CMK (cell line): ENCODE measurements at places on chromosomes 3 and 15.

DNA sequence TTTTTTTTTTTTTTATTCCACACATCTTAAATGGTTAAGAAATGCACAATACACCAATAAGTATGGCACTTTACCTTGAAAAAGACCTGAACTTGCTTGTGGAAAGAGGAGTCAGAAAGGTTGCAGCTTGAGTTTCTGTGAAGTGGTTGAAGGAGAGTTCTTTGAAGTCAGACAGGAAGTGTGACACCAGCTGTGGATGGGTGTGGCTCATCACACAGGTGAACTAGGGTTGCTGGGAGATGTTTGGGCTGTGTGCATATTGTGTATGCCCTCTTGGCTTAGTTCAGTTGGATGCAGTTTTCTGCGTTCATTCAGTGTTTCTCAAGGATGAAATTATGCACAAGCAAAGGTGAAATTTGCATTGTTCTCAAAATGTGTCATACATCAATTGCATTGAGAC, 6.3 kb downstream of the AEN start:
- DNase-seq = no peak

DNA sequence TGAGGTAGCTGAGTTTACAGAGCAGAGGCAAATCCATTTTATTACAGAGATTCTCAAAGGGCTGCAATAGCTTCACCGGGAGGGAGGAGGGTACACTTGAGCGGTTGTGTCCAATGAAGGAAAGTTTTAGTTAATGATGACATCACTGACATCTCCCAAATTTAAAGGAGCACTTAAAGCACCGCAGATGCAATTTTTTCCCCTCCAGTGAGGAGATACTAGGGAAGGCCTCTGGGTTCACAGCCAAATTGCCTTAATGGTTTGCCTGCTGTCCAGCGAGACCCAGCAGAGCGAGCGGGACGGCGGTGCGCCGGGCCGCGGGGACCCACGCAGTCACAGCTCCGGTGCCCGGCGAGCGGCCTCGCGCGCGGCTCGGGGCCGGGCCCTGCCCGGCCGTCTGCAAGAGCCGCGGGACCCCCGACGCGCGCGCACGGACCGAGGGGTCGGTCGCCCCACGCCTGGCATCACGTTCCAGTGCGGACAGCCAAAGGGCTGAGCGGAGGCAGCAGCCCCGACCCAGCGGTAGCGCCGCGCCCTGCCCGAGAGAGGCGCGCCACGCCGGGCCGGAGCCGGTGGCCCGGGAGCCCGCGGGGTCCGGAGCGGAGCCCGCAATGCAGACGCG, 160.5 kb upstream of the CHRNA7 start:
- DNase-seq = no peak

DNA sequence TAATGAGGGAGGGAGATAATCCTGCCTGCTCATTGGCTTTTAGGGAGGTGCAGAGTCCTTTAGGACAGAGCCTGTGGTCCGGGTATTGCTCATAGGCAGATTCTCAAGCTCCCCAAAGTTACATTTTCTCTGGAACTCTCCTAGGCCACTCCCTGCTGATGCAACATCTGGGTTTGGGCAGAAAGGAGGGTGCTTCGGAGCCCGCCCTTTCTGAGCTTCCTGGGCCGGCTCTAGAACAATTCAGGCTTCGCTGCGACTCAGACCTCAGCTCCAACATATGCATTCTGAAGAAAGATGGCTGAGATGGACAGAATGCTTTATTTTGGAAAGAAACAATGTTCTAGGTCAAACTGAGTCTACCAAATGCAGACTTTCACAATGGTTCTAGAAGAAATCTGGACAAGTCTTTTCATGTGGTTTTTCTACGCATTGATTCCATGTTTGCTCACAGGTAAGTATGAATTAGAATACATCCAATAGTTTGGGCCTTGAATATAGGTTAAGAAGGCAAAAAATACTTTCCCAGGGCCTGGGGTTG, at the start of gene IL20RB:
Gene IL20RB (plus strand): TSS at position 233 of the 538 bp plus-strand sequence. CDS start 131 bp downstream, at position 364.
- no peak for DNase-seq

DNA sequence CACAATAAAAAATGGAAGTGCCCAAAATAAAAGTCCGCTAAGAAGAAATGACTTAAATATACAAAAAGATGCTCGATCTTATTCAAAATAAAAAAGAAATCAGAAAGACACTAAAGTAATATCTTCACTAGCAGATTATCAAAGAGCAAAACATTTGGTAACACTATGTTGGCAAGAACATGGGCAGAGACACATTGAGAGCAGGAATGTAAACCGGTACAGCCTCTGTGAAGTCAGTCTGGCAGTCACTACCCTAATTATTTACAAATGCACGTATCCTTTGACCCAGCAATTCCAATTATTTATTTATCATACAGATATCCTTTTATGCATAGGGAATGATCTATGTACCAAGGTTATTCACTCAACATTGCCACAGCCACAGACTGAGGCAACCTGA, 34.5 kb downstream of the TBL1XR1 start:
- no peak for DNase-seq

- peak; percentile 22 for DNase-seq
These were observed 199.5 kb upstream of the LMCD1 start for GRCh38 chr3:8301977-8302735.

DNA sequence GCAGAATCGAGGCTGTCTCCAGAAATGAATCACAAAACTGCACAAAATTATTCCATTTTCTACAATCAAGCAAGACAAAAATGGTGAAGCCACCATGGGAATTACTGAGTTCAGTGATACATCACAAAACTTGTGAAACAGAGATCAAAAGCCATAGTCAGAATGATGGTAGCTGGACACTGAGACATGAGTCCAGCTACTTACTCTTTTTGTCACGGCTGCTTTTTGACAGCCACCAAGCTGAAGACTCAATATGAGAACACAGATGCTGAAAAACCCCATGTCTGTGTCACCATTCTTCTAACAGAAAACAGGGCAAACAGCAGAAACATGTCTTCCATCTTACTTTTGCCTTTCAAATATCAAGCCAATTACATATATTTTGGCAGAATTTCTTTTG, 237.6 kb downstream of the LPP start:
- DNase-seq = no peak

DNA sequence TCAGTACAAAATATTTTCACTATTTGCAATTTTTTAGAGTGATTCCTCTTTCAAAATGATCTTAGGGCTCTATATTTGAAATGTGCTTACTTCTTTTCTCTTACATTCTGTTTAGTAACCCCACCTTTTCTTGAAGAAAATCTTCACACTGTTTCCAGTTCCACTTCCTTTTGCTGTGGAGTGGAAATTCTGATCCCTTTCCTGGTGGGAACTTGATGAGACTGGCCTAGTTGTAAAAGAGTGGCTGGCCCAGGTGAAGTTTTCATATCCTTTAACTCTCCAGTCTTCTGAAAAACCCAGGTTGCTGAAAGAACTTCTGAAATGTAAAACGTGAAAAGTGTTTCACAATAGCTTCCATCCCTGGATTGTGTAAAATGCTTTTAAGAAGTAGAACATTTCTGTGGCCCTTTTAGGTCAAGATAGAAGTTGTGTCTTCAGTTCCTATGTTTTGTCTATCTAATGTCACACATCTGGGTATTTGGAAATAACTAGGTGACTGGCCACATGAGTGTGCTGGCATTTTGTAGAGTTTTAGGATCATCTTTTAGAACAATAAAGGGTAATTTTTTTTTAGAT, 84.8 kb upstream of the LRIG1 start:
- DNase-seq = no peak

GRCh38 chr3:172679599-172679998, 31.3 kb downstream of the NCEH1 start:
- no peak for DNase-seq

DNA sequence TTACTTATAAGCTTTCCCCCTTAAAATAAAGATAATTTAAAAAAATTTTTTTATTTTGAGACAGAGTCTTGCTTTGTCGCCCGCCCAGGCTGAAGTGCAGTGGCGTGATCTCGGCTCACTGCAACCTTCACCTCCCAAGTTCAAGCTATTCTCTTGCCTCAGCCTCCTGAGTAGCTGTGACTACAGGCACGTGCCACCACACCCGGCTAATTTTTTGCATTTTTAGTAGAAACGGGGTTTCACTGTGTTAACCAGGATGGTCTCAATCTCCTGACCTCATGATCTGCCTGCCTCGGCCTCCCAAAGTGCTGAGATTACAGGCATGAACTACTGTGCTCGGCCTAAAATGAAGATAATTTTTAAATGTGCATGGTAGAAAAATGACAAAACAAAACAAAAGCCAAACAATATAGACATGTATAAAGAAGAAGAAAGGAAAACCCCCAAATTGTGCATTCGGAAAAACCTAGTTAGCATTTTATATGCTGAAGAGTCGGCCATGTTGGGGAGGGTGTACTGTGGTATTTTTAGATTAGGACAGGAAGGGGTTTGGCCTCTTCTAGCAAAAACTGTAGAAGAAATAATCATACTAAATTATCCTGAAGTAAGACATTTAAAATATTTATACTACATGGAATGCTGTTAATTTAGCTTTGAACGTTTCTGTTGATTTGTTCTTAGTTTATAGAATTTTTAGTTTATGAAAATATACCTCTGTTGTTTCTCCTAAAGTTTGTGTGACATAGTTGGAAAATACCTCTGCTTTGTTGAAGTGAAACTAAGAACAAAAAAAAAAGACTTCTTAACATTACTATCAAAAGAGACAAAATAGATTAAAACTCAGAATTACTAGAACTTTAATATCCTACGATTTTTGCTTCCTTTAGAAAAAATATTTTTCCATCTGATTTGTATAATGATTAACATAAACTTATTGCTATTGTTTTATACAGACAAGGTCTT, 7.4 kb downstream of the APPL1 start:
- no peak for DNase-seq

GRCh38 chr15:33932734-33933133, 35.6 kb upstream of the CHRM5 start:
- no peak for DNase-seq

GRCh38 chr3:130772129-130772528, 25.5 kb upstream of the PIK3R4 start:
- DNase-seq = peak; percentile 58

DNA sequence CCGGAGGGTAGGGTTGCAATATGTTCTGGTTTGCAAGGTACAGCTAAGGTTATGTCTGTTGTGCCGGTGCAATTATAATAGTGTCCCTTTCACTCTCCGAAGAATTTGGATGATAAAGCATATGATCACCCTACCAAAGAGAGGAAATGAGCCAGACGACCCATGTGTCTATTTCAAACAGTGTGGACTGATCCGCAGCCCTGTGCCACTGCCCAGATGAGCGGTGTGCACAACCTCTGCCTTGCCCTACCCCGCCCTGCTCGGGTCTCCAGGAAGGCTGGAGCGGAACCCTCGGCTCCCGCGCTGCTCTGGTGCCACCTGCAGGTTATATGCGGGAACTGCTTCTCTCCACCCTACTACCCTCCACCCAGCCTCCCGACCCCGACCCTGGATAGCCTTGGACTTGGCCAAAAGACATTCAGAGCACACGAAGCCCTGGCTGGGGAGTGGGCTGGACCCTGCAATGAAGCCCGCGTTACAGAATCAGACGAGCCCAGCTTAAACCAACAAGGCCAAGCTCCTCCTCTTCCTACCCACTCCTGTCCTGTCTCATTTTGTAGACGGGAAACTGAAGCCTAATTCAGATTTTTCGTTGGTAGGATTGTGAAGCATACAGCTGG, 68.4 kb upstream of the CHRNB4 start:
- peak; percentile 36 for DNase-seq

- no peak for DNase-seq
These were observed 88.8 kb upstream of the PLXND1 start for GRCh38 chr3:129695230-129695629.

GRCh38 chr15:45304711-45305110, 52.7 kb downstream of the SLC28A2 start:
- no peak for DNase-seq

GRCh38 chr15:75030023-75030413, 6.6 kb downstream of the PPCDC start:
- no peak for DNase-seq

DNA sequence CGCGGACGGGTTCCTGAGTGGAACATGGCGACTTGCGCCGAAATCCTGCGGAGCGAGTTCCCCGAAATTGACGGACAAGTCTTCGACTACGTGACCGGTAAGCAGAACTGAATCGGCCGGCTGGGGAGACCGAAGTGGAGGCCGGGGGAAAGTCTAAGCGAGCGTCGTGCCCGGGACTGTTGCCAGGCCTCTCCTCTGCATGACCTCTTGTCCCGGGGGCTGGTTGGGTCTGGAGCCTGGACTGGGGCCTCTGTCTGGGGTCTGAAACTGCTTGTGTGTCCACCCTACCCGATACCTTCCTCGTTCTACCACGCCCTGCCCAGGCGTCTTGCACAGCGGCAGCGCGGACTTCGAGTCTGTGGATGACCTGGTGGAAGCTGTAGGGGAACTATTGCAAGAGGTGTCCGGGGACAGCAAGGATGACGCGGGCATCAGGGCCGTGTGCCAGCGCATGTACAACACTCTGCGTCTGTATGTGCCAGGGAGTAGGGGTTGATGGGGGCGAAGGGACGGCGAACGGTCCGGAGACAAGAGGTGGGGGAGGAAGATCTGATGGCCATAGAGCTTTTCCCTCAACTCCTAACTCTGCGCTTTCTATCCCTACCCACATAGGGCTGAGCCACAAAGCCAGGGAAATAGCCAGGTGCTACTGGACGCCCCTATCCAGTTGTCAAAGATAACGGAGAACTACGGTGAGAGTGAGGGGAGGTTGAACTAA, at the start of gene ABCF3:
Gene ABCF3 (plus strand): TSS at position 16 of the 718 bp plus-strand sequence. CDS start 9 bp downstream, at position 25.
- DNase-seq = no peak

- no peak for DNase-seq
These were observed 16.5 kb downstream of the TBC1D23 start for GRCh38 chr3:100277255-100277800.

GRCh38 chr3:54871867-54872266, 56.0 kb downstream of the LRTM1 start:
- no peak for DNase-seq

DNA sequence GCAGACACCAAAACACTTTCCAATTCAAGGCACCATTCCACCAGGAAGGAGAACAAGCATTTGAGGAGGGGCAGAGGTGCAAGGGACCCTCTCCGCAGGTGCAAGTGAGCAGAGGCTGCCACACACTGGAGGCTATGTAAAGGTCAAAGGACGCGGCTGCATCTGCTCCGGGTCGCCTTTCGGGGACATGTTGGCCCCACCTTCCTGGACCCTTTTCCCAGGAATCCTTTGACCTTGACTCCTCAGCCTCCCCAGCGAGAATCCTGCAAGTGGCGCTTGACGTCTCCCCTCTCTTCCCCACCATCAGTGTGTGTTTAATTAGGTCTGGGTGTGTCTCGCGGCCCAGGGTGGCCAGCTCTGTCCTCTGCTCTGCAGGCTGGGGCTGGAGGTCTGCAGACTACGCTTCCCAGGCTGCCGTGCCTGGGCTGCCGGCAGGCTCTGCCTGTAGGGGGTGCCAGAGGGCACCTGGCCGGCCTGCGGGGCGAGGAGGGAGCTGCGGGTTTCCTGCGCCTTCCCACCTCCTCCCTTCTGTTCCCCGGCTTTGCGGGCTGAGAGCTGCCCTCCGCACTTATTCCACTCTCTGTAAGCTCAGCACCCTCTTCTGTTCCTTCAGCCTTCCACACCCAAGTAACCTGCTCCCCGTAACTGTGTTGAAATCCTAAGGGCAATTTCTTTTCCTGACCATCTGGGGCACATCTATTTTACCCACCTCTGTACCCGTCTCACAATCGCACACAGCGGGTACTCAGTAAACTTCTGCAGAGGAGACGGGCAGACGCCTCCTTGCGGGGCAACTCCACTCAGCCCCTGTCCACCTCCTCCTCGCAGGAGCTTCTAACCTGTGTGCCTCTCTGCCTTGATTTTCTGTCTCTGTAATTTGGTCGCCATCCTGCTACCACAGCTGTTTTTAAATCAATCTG, 129.8 kb downstream of the NSMCE3 start:
- DNase-seq = peak; percentile 24
